ENCODE measurements at places on chromosomes 11 and 22. TPM values are rescaled to one million over a fixed set of nuclear protein-coding genes. Genes with fewer than 3 reads are reported as not detected.

DNA sequence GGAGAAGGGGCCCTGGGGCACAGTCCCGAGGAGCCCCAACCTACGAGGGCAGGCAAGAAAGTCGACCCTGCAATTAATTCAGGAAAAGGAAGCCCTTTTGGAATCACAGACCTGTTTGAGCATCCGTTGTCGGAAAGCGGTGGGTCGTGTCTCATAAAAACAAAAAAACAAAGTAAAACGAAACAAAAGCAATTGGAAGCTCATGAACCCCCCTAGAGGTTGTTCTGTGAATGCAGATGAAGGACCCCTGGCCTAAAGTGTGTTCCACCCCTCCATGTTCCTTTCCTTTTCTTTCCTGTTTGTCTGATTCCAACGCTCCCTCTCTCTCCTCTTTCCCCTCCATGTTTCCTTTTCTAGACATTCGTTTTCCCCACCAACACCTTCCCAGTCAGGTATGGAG is 203.7 kb downstream of the GRIK4 start:
- DNase-seq, result no peak

Gene SYNGR1
- 4.4 TPM for total RNA-seq

Gene LARGE1
- 51.6 TPM for total RNA-seq

DNA sequence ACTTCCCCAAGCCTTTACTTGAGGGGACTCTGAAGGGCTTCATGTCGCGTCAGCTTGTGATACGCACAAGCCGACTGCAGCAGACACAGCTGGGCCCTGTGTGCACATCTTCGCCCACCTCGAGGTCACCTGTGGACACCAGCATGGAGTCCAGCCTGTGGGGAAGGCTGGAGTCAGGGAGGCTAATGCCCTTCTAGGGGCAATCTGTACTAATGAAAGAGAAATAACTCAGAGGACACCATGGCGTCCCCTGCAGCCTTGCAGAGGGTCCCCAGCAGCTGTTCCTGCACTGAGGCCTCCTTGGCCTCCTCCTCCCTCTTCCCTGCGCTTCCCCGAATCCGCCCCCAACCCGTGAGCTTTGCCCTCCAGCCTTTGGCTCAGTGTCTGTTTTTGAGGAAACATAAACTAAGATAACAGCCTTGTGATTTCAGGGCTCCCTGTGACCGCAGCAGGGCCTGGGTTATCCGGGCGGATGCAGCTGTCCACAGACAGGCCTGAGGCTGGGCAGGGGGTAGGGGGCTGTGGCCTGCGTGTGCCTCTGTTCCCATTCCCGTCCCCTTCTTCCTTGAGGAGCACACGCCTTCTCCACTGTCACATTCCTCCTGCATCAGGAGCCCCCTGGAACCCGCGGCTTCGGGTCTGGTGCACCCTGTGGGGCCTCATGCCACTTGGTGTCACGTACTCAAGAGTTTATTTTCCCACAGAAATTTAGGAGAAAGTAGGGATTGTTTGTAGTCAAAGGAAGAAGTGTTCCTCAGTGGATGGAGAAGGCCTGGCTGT is 25.0 kb downstream of the KRTAP5-5 start:
- DNase-seq, result no peak

GRCh38 chr22:27475548-27475897 is 326.0 kb downstream of the MN1 start:
- DNase-seq, result no peak

Gene SCUBE1
- total RNA-seq, result 5.8 TPM

Gene NRGN
- total RNA-seq, result 2.5 TPM

- no peak for DNase-seq
Measured at GRCh38 chr22:35743326-35743860, 25.7 kb downstream of the APOL5 start.

Gene SDF2L1
- total RNA-seq, result 46.5 TPM

DNA sequence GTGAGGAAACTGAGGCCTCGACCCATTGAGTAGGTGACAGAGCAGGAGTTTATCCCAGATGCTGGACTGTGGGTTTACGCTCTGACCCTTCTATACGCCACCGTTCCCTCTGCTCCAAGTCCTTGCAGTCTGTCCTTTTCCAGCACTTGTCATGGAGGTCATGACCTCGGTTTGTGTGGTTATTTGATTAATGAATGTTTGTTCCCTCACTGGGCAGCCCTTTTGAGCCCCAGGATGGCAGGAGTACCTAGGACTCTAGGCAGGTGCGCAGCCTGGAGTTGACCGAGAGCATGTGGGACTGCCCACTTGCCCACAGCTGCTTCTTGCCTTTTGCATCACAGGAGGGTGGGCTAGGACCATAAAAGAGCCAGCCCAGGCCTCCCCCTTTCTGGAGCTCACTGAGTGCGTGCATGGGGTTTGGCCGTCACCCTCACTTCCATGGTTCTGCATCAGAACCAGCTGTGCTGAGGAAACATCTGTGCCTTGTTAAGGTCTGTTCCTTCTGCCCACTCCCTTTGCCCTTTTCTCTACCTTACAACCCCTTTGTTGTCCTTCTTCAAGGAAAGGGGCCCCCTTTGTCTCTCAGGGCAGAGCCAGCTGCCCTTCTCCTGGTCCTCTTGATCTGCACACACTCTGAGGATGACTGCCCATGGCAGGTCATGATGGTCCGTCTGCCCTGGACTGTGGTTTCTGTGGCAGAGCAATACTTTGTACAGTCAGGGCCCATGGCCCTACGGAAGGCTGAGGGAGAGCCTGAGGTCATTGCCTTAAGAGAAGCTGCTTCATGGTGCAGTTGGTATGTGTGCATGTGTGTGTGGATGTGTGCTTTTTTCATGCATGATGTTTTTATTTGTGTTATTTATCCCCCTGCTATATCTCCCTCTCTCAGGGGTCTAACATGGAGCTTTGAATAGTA is 38.2 kb downstream of the BMAL1 start:
- no peak for DNase-seq

GRCh38 chr11:2400762-2401435 is 349 bp downstream of the TSSC4 start:
- no peak for DNase-seq

Gene GP1BB
- total RNA-seq, result 0.40 TPM

GRCh38 chr11:92576315-92576714 is 351.7 kb downstream of the FAT3 start:
- DNase-seq, result no peak

DNA sequence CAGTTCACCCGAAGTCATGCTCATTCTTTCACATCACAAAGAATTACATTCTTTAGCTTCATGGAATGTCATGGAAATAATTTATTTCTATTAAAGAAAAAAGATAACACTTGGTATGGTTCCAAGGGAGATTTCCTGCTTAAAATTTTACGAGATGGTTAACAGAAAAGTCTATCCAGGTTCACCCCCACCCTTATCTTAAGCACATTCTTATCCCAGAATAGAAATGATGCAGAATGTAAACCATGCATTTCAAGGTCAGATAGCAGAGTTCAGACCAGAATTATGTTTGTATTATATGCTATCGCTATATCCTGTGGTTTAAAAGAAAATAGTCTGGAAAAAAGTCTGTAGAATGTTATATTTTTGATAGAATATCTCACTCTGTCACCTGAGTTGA is 58.7 kb downstream of the GAS2 start:
- DNase-seq, result no peak

Gene FAT3
- total RNA-seq, result 0.06 TPM
